ENCODE measurements at places on chromosomes 7 and 10.

DNA sequence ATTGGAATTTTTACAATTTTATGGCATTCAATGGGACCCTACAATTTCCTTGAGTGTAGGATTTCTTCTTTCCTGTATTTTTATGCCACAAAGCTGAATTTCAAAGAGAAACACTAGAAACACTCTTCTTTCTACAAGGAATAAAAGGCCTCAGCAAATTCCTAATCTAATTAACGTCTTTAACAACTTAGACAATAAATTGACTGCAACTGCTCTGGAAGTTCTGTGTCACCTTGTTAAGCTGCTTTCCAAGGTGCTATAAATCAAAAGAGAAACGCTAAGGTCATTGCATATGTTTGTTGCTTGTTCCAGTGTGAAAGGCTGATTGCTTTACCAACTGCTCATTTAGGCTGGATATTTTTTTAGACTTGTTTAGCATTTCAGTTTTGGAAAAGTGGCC, 182.2 kb downstream of the POLR1F start:
- DNase-seq = no peak

GRCh38 chr10:121240011-121240410, 358.2 kb downstream of the FGFR2 start:
- no peak for DNase-seq

DNA sequence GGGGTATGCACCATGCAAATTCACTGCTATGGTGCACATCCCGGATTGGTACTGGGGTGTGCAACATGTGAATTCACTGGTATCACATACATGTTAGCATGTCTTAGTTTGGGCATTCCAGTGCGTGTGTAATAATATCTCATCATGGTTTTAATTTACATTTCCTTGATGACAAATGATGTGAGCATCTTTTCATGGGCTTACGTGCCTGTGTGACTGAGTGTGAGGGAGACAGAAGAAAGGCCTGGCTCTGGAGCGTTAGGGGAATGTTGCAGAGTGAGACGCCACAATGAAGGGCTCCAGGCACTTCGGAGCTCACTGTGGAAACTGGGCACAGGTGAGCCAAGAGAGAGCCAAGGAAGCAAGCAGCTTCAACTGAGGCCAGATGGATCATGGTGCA, 162.6 kb downstream of the UBE2H start:
- no peak for DNase-seq

GRCh38 chr7:86598311-86598710, 45.4 kb upstream of the GRM3 start:
- no peak for DNase-seq

- no peak for DNase-seq
These were observed 256.4 kb downstream of the TRIL start for GRCh38 chr7:28701731-28702130.

DNA sequence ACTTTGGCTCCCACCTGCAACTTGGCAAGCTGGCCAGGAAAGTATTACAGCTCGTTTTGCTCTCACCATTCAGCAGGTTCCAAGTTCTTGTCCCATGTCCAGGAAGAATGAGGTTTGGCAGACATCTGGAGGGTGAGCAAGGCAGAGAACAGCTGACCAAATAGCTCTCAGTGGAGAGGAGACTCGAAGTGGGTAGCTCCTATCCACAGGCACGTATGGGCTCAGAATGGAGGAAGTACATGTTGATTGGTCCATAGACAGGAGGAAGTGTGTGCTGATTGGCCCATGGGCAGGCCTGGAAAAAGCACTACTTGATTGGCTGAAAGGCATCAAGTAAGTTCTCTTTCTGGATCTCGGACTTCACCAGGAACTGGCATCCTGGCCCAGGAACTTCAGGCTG, 3.0 kb upstream of the NCAPG2 start:
- no peak for DNase-seq

- DNase-seq = no peak
These were observed 28.1 kb downstream of the LRRC4 start for GRCh38 chr7:128003167-128003566.

All from stimulated activated CD8-positive, alpha-beta memory T cell treated with anti-CD3 and anti-CD28 coated beads, Interleukin-7, amount 100 ng/mL, for 1 hour (primary cell).